ENCODE measurements at places on chromosomes 1 and 21.

- DNase-seq: peak; percentile 46
Observed at GRCh38 chr1:167477986-167478385, 40.3 kb downstream of the CD247 start.

DNA sequence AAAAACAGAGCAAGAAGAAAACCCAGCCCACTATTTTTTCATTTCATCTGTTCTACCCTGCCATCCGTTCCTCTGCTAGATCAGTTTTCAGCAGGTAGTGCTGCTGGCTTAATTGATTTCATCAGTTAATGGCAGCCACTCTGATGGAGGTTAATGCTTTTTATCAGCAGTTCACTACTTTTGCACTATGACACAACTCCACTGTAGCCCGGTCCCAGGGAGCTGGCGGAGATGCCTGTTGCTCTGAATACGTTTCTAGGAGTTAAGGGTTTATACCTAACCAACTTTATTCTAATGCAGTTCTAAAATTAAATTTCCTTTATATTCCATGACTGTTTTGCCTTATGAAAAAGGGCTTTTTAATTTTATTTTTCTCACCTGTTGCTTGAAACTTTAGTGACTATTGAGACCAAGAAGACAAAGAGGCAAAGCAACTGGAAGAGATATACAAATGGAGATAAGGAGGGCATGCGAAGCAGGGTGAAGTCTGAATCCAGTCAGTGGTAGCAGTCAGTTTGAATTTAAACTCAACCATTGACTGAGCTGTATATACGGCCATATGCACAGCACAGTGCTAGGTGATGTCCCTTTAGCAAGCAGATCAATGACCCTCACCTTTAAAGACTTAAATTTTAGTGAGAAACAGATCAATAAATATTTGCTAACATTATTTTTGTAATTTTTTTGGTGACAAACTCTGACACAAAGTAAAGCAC is 477.9 kb downstream of the LMO4 start:
- no peak for DNase-seq

DNA sequence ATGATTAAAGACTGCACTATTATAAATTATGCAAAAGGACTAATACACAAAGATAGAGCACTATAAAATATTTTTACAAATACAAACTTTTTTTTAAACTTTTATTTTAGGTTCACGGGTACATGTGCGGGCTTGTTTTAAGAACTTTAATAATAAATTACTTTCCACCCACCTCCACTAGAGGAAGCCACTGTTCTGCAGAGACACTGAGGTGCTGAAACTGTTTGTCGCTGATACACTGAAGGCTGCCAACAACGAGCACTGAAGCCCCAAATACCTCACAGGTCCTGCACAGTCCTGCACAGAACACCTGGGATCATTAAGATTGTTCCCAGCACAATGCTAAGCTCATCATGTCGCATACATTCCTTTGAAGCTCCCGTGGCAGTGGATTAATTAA is 19.9 kb downstream of the COA6 start:
- no peak for DNase-seq

GRCh38 chr1:62309906-62310305 is 9.3 kb downstream of the KANK4 start:
- DNase-seq: no peak

DNA sequence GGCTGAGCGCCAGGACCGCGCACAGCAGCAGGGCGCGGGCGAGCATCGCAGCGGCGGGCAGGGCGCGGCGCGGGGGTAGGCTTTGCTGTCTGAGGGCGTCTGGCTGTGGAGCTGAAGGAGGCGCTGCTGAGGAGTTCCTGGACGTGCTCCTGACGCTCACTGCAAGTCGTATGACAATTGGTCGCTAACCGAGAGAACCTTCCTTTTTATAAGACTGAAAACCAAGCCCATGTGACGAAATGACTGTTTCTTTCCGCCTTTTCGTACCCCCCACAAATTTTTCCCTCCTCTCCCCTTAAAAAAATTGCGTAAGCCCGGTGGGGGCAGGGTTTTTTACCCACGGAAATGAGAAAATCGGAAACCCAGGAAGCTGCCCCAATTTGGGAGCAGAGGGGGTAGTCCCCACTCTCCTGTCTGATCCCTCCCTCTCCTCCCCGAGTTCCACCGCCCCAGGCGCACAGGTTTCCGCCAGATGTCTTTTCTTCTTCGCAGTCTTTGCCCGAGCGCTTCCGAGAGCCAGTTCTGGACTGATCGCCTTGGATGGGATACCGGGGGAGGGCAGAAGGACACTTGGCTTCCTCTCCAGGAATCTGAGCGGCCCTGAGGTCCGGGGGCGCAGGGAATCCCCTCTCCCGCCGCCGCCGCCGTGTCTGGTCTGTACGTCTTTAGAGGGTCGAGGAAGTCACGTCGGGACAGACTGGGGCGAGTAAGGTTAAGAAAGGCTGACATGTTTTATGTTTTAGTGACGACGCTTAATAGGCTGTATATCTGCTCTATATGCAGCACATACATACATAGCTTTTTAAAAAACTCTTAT is at the start of gene PTGS2:
PTGS2 (minus strand) TSS at position 179 of the 817 bp plus-strand sequence; CDS start at position 46, 133 bp downstream.
- DNase-seq: peak; percentile 74

DNA sequence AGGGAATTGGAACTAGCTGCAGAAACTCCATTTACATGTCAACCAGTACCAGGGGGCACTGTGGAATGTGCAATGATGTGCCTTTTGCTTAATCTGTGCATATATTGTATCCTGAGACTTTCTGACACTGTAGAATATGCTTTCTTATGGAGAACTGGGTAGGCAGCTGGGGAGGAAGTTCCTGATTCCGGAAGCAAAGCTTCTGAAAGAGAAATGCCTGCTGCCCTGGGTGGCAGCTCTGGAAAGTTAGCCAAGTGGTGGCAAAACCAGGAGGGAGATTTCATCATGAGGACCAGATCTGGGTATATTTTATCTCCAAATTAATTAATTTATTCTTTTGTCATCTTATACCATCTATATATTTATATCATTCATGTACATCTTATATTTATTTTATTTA is 116.7 kb downstream of the XCL2 start:
- DNase-seq: no peak

GRCh38 chr21:45764792-45765191 is 121.3 kb downstream of the PCBP3 start:
- DNase-seq: no peak

DNA sequence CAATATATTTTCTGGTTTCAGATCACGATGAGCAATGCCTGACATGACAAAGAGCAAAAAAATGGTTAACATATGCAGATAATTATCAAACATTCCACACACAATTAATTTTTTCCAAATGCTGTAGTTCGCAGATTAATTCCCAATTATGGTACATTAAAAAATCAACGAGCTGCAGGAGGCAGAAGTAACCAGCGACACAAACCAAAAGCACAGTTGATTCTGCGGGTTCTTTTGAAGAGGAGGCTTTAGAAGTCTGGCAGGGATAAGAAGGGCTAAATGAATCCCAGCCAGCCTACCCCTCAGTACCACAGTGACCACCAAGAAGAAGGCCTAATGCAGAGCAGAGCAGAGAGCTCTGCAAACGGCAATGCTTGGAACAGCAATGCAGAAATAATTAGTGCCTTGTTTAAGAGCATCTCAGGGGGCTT is 17.0 kb upstream of the KNCN start:
- DNase-seq: no peak

DNA sequence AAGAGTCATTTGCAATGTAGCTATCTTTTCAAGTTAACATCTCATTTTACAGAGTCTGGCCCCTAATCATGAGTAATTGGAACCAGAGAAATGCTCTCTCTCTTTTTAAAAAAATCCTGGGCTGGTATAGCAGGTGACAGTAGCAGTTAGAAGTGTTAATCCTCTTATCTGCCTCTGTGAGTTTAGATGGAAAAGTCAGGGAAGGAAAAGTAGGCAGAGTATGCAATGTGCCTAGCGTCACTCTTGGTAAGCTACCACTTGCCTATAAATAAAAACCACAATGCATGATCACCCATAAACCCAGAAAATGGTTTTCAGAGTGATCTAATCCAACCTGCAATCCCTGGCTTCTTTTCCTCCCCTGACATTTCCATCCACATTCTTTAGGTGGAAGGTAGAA is 43.2 kb downstream of the UTP25 start:
- no peak for DNase-seq

DNA sequence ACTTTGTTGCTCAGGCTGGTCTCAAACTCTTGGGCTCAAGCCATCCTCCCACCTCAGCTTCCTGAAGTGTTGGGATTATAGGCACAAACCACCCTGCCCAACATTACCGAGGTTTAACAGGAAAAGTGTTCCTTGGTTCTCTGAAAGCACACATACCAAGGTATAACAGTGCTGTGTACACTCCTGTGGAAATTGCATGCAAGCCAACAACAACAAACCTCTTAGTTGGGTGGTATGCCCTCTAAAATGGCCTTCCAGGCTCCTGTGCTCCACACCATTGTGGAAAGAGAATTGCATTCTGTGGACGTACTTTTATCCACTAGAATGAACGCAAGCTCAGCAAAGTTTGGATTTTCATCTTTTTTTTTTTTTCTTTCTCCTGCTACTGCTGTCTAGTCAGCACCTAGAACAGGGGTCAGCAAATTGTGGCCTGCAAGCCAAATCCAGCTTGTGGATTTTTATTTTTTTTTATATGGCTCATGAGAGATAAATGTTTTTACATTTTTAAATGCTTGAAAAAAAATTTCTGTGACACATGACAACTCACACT is 192.2 kb upstream of the TNR start:
- DNase-seq: no peak

DNA sequence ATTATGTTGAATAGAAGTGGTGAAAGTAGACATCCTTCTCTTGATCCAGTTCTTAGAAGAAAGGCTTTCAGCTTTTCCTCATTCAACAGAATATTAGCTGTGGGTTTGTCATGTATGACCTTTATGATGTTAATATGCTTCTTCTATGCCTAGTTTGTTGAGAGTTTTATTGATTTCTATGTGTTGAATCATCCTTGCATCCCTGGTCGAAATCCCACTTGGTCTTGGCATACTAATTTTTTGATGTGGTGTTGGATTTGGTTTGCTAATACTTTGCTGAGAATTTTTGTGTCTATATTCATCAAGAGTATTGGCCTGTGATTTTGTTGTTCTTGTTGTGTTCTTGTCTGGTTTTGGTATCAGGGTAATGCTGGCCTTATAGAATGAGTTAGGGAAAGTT is 20.9 kb downstream of the CD55 start:
- no peak for DNase-seq

- DNase-seq: no peak
Observed at GRCh38 chr1:201542309-201543035, 3.5 kb downstream of the NAV1 start.

GRCh38 chr1:163085904-163086268 is 16.7 kb downstream of the RGS4 start:
- no peak for DNase-seq

- DNase-seq: no peak
Observed at GRCh38 chr1:170520601-170521000, 11.4 kb upstream of the GORAB start.

DNA sequence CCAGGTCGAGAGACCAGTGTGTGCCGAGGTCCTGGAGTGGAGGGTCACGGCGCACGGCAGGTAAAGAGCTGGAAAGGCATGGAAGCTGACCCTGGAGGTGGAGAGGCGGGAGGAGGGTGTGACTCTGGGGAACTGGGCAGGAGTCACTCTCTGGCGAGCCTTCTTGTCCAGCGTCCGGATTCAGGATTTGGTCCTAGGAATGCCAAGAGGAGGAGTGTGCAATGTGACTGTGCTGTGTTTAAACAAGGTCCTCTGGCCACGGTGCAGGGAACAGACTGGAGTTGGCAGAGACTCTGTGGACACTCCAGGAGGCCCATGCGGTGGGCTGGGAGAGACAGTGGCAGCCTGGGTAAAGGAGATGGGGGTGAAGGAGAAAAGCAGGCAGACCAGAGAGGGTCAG is 64.2 kb upstream of the CASZ1 start:
- no peak for DNase-seq

- DNase-seq: no peak
Observed at GRCh38 chr21:39220150-39220549, 36.9 kb upstream of the PSMG1 start.

DNA sequence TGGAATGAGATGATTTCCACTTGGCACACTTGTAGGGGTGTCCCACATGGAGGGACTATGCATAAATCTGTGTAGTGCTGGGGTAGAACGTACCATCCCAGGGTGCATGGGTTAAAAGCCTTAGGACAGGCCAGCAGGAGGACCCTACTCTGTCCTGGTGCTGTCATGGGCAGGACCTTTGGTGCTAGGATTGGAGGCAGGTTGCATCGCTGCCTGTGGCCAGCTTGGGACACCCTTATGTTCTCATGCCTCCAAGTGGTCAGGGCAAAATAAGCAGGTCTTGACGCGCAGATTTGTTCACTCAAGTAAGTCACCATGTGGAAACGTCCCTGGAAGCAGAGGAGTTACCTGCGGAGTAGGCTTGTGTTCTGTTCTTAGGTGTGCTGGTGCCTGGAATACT is 49.5 kb upstream of the RAB3GAP2 start:
- no peak for DNase-seq

GRCh38 chr1:226404063-226404903 is 3.6 kb downstream of the PARP1 start:
- DNase-seq: peak; percentile 42

DNA sequence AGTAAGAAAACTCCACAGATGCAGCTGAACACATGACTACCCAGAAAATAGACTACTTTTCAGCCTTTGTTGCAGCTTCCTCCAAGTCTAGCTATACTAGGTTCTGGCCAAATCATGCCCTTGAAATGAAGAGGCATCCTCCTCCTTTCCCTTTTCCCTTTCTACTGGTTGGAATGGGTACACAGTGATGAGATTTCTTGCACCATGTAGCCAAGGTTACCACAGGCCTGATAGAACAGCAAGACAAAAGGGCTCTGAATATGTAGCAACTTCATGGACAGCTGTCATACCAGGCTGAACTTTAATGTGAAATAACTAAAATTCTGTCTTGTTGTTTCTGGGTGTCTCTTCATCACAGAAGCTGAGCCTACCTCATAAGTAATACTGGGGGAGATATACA is 146.5 kb downstream of the PDE4B start:
- DNase-seq: no peak

- DNase-seq: no peak
Observed at GRCh38 chr1:21874778-21875547, 62.1 kb downstream of the HSPG2 start.

DNA sequence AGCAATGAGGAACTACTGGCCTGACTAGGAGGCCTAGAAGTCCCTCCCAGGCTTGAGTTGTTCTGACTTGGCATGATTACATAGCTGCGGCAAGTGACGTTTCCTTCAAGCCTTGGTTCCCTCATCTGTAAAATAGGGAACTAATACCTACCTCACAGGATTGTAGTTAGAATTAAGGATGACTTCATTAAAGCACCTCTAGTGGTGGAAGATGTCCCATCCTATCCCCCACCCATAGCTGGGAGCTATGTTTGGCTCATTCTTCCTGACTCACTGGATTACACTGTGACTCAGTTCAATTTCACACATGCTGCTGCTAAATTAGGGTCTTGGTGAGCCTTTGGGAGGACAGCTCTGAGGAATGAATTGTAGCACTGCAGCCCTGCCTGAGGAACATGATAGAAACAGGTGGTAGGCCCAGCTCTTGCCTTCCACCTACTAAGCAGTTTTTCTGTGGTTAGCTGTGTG is 6.0 kb upstream of the SHISA4 start:
- peak; percentile 46 for DNase-seq

DNA sequence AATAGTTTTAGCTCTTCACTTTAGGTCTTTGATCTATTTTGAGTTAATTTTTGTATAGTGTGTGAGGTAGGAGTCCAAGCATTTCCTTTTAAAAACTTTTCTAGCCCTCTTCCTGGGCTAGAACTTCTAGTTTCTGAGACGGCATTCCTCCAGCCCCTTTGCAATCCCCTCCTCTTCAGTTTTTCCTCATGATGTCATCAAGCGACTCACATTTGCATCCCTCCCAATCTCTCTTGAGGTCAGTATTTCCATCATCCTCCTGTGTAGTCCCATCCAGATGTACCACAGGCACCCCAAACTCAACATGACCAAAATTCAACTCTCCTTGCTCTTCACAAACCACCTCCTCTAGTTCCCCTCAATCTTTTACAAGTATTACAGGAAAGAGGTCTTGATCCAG is 10.7 kb downstream of the HMGN2 start:
- no peak for DNase-seq
